ENCODE measurements at places on chromosomes 6 and 20. TPM values are rescaled to one million over a fixed set of nuclear protein-coding genes. Genes with fewer than 3 reads are reported as not detected.

GRCh38 chr6:112268654-112269053, 14.3 kb upstream of the LAMA4 start:
- H3K27me3 ChIP-seq, result no peaks in the 10 kb centered on the region
- no peaks in the 10 kb centered on the region for H3K36me3 ChIP-seq
- no peak for DNase-seq
- H3K4me3 ChIP-seq, result no peak overlapping the region
- no peak overlapping the region for H3K27ac ChIP-seq
- no peaks in the 10 kb centered on the region for H3K4me1 ChIP-seq

GRCh38 chr6:143401636-143402370, 48.7 kb downstream of the ADAT2 start:
- H3K27me3 ChIP-seq, result no peaks in the 10 kb centered on the region
- peaks cover 22% of the 10 kb centered on the region for H3K4me1 ChIP-seq
- no peaks in the 10 kb centered on the region for H3K36me3 ChIP-seq

- no peaks in the 10 kb centered on the region for H3K36me3 ChIP-seq
- H3K27ac ChIP-seq, result no peak overlapping the region
- H3K4me1 ChIP-seq, result no peaks in the 10 kb centered on the region
These were observed 570.8 kb downstream of the UTRN start for GRCh38 chr6:144855812-144856531.

Gene TOMM34
- 7.6 TPM for total RNA-seq

Gene KHDC1L
- not detected for total RNA-seq

DNA sequence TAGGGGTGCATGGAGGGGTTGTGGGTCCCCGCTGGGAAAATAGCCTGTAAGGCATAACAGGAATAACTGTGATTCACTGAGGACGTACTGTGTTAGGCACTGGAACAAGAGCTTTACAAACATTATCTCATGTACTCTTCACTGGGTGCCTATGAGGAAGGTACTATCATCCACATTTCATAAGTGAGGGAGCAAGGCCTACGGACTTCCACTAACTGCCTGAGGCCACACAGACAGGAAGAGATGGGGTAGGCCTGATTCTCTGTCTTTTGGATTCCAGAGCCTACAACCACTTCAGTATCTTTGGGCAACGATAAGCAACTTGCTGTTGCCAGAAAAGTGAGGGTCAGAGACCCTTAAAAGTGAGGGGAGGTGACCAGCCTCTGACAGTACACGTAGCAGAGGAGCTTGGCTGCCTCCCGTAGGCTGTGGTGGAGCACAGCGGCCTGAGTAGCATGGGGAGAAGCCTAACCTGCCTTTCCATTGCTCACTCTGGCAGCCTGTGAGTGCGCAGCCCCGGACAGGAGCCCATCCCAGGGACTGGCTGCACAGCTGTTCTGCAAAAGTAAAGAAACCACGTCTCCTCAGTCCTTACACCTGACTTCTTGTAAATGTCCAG, 30.4 kb downstream of the PSMB1 start:
- H3K27ac ChIP-seq, result no peak overlapping the region
- DNase-seq, result no peak
- H3K4me1 ChIP-seq, result no peaks in the 10 kb centered on the region
- no peak overlapping the region for H3K4me3 ChIP-seq
- H3K27me3 ChIP-seq, result peaks cover 9% of the 10 kb centered on the region

- no peaks in the 10 kb centered on the region for H3K36me3 ChIP-seq
- no peak for DNase-seq
- H3K4me1 ChIP-seq, result no peaks in the 10 kb centered on the region
- no peaks in the 10 kb centered on the region for H3K27me3 ChIP-seq
- no peak overlapping the region for H3K4me3 ChIP-seq
These were observed 87.1 kb upstream of the POU3F2 start for GRCh38 chr6:98747273-98747672.

Gene LY6G6C
- not detected for total RNA-seq

DNA sequence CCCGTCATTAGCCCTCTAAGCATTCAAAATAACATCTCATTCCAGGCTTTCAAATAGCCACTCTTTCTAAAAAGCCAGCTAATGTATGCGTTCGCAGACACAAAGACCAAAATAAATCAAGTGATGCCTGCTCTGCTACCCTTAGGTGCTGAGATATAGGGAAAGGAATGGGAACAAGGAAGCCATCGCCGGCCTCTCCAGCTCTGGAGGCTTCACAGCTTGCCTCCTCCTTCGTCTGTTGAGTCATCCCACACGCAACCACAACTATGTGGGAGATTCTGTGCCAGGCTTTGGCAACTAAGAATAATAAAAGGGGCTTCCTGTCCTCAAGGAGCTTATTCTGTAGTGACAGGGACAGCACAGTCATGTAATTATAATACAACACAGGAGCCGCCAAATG, 27.3 kb upstream of the SLC22A23 start:
- no peaks in the 10 kb centered on the region for H3K36me3 ChIP-seq
- H3K4me1 ChIP-seq, result no peaks in the 10 kb centered on the region
- H3K27me3 ChIP-seq, result no peaks in the 10 kb centered on the region
- DNase-seq, result no peak
- H3K4me3 ChIP-seq, result no peak overlapping the region

DNA sequence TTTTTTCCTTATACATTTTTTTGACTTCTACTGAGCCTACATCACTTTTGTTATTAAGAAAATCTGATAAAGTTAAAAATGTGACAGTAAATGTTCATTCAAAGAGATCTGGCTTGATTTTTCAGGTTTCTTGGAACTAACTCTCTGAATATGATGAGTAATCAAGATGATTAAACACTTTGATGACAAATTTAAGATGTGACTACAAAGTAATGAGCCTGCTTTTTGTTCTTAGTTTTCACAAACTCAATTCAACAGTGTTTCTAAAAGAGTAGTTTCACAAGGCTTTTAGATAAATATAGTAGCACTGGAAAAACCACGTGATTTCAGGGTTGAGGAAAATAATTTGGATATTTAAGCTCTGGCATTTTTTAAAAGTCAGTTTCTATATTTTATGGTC, 37.9 kb upstream of the HDDC2 start:
- no peak overlapping the region for H3K27ac ChIP-seq
- peaks cover 4% of the 10 kb centered on the region for H3K27me3 ChIP-seq
- H3K4me3 ChIP-seq, result no peak overlapping the region
- H3K36me3 ChIP-seq, result no peaks in the 10 kb centered on the region
- no peak for DNase-seq
- no peaks in the 10 kb centered on the region for H3K4me1 ChIP-seq

- H3K27ac ChIP-seq, result no peak overlapping the region
- H3K4me3 ChIP-seq, result no peak overlapping the region
- no peak for DNase-seq
- H3K27me3 ChIP-seq, result no peaks in the 10 kb centered on the region
These were observed 100.1 kb downstream of the SMLR1 start for GRCh38 chr6:130927305-130927704.

Gene GGTLC1
- not detected for total RNA-seq

GRCh38 chr6:88135578-88136114, 30.5 kb downstream of the CNR1 start:
- no peak for DNase-seq
- H3K27ac ChIP-seq, result no peak overlapping the region
- H3K4me1 ChIP-seq, result no peaks in the 10 kb centered on the region
- no peaks in the 10 kb centered on the region for H3K27me3 ChIP-seq
